Left ventricle myocardium inferior (tissue), 1 donor: ENCODE measurements at places on chromosomes 12 and 14. TPM values are rescaled to one million over a fixed set of nuclear protein-coding genes. Genes with fewer than 3 reads are reported as not detected.

- DNase-seq = no peak
These were observed 16.5 kb downstream of the TRAF3 start for GRCh38 chr14:102793531-102794328.

DNA sequence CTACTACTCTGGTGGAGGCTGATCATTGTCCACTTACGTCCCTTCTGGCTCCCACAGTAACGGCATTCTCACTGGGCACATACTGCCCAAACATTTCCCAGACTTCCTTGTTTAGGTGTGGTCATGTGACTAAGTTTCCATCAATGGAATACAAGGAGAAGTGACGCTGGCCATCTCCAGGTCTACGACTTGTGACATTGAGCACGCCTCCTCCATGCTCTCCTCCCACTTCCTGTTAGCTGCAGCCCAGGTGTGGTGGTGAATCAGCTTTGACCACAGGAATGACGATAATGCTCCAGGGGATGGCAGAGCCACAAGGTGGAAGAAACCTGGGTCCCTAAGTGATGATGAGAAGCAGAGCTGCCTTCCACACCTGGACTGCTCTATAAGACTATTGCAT is 6.0 kb upstream of the SLC24A4 start:
- no peak for DNase-seq

GRCh38 chr12:119829439-119829838 is 47.7 kb downstream of the CIT start:
- DNase-seq = no peak

GRCh38 chr14:36511981-36512584 is 7.9 kb downstream of the NKX2-1 start:
- no peak for DNase-seq

DNA sequence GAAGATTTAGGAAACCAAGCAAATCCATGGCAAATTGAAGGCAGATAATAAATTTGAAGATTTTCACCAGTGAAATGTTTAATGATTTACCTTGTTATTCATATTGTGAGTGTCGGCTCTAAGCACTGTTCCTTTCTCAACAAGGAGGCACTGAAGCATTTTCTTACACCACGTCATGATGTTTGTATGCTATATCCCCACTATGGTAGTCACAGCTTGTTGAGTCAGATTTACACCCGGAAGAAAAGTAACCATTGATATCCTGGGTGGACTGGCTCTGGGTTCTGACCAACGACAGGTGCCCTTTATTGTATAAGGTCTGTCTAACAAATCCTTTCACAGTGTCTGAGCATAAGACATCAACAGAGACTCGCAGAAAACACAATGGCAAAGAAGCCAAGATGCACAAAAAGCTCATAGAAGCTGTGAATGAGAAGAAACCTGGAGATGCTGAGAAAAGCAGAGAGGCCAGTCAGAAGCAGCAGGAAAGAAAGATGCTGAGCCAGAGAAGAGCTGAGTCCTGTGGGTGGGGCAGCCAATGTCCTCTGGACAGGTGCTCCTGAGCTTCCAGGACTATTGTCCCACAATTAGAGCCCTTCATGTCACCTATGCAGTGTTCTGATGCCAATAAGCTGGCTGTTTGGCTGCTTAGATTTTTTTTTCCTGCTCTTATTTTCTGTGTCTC is 49.7 kb upstream of the ARHGAP5 start:
- DNase-seq = no peak

- no peak for DNase-seq
These were observed 5.6 kb upstream of the SPATA7 start for GRCh38 chr14:88379706-88380343.

DNA sequence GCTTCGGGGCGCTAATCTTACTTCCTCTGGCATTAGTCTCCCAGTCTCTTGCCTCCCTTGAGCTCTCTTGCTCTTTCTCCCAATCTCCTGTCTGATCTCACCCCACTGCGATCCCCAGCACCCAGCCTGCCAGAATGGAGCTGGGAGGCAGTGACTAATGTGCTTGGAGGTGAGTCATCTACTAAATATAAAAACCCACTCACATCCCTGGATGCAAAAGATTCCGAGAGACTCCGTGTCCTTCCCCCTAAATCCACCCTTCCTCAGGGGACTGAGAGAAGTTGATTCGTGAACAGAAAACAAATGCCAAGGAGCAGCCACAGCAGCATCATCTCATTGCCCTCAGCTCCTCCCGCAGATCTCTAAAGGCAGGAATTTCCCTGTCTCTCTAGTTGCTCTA is 45.7 kb upstream of the KCNA5 start:
- no peak for DNase-seq

- DNase-seq = peak; percentile 72
These were observed 23.1 kb upstream of the LRTM2 start for GRCh38 chr12:1797011-1797901.

DNA sequence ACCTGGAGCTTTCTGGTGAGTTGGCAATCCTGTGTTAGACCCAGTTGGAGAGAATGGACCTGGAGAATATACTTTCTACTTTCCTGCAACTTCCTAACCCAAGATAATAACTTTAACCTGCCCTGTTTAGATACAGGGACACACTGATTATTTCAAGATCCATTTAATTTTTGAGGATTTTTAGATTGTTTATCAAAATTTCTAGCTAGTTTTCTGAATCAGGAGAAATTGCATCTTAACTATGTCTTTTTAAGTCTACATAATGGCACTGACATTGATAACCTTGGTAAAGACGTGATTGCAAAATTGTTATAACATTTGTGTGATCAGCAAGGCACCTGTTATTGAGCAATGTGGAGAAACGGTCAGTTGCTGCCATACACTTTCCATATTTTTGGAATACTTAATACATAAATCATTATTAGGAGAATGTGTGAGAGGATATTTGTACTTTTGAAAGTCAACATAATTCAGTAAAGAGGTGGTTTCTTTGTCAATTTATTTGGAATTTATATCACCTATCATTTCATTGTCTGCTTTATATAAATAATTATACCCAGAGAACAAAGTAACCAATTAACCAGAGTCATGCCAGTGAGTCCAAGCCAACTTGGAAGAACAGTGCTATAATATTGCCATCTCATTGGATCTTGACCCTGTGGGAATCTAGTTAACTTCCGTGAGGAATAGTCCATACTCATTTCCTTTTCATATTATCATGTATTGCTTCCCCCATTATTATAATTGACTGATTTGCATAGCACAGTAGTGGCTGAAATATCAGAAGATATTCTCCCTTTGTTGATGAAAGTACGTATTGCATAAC is 28.4 kb downstream of the NFYB start:
- DNase-seq = no peak

DNA sequence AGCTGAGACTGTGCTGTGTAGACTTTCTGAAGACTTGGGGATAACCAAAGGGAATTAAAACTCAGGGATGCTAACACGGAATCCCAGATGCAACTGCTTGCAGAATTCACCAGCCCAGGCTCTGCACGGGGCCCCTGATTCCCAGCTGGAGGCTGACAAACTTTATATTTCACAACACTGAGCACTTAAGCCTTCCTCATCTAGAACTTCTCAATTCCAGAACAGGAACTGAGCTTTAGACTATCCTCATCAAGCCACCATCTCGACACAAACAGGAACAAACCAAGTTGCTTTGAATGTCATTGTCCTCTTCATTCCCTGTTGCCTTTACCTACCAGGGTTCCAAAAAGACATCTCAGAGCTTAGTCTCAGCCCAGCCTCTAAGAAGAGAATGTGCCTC is 22.2 kb downstream of the CCDC63 start:
- no peak for DNase-seq

GRCh38 chr14:104639885-104640548 is 35.4 kb upstream of the TMEM179 start:
- DNase-seq = peak; percentile 57

GRCh38 chr14:75542588-75543091 is 20.4 kb downstream of the BATF start:
- peak; percentile 59 for DNase-seq

DNA sequence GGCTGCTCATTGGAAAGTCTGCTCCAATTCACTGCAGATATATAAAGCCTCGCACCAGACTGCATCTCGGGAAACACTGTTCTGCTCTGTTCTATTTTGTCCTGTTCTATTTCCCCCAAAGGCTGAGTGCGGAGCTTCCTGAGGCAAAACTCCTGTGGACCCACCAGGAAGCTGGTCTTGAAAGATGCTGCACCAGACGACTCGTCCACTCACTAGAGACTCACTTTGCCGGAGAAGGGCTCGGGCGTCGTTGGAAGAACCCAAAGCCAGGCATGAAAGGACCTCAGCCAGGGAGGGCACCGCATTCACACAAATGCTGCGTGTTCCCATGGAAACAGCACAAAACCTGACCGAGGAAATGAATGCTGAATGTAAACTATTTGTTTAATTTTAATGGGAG is 331.2 kb upstream of the SFSWAP start:
- no peak for DNase-seq

KERA gene
- not detected for total RNA-seq

GRCh38 chr12:30853561-30854133 is 72.9 kb upstream of the TSPAN11 start:
- no peak for DNase-seq

- peak; percentile 56 for DNase-seq
These were observed 27.1 kb downstream of the ACTN1 start for GRCh38 chr14:68951800-68952530.

DNA sequence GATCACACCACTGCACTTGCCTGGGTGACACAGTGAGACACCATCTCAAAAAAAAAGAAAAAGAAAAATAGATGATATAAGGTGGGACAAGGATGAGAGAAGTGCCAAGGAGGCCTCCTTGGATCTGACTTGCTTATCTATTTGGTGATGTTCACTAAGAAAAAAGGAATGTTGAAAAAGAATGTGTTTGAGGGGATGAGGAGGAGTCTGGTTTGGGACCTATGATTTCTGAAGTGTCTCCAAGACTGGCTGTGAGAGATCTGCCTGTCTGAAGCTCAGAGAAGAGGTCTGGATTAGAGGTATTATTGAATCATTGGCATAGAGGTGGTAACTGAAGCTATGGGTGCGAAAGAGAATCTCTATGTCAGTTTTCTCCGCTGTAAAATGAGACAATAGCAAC is 42.8 kb downstream of the BCAT1 start:
- DNase-seq = no peak

EXOC3L4 gene
- 0.66 TPM for total RNA-seq

- DNase-seq = no peak
These were observed 17.7 kb downstream of the NEUROD4 start for GRCh38 chr12:55037351-55037987.

DNA sequence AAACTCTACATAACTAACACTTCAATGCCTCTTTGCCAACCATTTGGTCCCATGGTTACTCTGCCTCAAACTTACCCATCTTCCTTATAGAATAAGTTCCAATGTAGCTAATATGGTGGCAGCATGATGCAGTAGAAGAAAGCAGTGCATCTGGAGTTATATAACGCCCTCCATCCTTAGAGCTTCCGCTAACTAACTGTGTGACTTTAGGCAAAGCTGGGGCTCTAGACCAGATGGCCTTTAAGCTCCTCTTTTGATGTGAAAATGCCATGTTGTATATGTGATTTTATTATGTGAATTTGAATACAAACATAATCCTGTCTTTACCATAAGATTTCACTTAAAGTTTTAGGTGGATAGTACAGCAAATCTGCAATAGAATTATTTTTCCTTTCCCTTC is 6.1 kb downstream of the ABCD2 start:
- DNase-seq = no peak

GRCh38 chr12:110822821-110823415 is 23.9 kb upstream of the CCDC63 start:
- no peak for DNase-seq

GRCh38 chr14:34766060-34766459 is 51.7 kb upstream of the CFL2 start:
- DNase-seq = no peak
